Fibroblast of the aortic adventitia (primary cell): ENCODE measurements at places on chromosomes 1 and 21. TPM values are rescaled to one million over a fixed set of nuclear protein-coding genes. Genes with fewer than 3 reads are reported as not detected.

The MAP3K21 gene
- 0.18 and 0.25 TPM in 2 replicates for total RNA-seq

The CD5L gene
- total RNA-seq = not detected in 2 replicates

The CFAP141 gene
- not detected in 2 replicates for total RNA-seq

The RGS4 gene
- 255 and 538 TPM in 2 replicates for total RNA-seq

The SLC26A9 gene
- not detected in 2 replicates for total RNA-seq

The NBPF11 gene
- total RNA-seq = 4.2 and 7.7 TPM in 2 replicates

The AMY1A gene
- total RNA-seq = not detected in 2 replicates

The FCRL3 gene
- total RNA-seq = not detected in 2 replicates

The RIPK4 gene
- 0.45 TPM in 1 of 2 replicates, not detected in the other for total RNA-seq

The FAM167B gene
- total RNA-seq = 1.4 and 2.1 TPM in 2 replicates

- DNase-seq = no peak
Observed at GRCh38 chr21:46161633-46162592, 6.5 kb upstream of the FTCD start.

- no peak for DNase-seq
Observed at GRCh38 chr1:18572022-18572880, 58.4 kb upstream of the PAX7 start.

GRCh38 chr1:84946631-84947030 is 50.3 kb downstream of the MCOLN2 start:
- DNase-seq = peak; percentile 37

GRCh38 chr1:221947731-221948130 is 205.8 kb upstream of the DUSP10 start:
- no peak for DNase-seq

DNA sequence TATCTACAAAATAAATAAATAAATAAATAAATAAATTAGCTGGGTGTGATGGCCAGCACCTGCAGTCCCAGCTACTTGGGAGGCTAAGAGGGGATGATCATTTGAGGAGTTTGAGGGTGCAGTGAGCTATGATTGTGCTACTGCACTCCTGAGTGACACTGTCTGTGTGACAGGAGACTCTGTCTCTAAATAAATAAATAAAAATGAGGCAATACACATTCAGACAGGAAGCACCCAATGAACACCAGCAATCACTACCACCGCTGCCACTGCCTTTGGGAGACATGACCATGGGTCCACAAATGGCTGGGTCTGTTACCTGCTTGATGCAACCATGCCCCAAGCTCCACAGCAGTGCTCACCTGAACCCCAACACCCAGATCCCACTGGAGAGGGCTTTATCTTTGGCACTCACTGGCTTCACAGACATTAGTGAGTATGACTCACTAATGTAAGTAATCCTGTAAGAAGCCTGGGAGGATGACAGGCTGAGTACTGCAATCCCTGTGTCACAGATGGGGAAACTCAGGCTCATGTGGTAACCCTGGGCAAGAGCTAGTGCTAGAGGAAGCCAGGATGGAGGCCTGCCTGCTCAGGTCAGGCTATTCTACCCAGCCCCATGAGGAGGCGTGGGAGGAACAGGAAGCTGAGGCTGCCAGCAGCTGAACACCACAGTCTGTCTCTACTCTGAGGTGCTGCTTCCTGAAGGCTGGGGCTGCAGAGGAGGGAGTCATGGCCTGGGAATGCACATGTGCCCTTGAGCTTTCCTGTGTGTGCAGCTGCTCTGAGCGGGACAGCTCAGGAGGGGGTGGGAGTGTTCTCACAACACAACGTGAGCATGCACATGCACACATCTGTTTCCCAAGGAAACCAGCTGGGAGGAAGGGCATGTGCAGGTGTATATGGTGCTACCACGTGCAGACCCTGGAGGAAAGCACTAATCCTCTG is 43.0 kb downstream of the SLC9A1 start:
- peak; percentile 99 for DNase-seq

DNA sequence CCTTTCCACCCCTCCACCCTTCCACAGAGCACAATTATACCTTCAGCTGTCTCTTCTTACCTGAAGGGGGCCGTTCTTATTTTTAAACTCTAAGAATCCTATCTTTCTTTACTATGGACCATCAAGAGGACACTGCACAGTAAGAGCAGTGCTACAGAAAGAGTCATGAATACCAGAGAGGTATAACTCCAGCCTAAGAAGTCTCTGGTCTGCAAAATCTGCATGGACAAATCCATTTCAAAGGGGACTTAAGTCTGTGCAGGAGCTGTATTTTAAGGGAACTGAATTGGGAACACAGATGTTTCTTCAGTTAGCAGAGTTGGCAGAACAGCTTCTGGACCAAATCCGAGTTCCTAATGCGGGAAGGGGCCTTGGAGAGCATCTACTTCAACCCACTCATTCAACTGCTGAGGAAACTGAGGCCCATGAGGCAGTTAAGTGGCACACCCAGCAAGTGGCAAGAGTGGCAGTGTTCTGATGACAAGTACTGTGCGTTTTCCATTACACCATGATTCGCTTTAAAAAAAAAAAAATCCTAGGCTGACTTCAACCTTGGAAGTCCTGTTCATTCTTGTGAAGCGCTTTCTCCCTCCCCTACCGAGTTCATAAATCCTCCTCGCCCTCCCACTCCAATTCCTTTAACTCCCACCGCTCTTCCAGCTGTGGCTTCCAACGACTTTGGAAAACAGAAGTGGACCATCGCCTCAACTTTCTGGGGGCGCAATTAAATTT is 1.8 kb downstream of the PLPP3 start:
- DNase-seq = peak; percentile 53

GRCh38 chr1:48571303-48571987 is 99.4 kb upstream of the SPATA6 start:
- DNase-seq = no peak

DNA sequence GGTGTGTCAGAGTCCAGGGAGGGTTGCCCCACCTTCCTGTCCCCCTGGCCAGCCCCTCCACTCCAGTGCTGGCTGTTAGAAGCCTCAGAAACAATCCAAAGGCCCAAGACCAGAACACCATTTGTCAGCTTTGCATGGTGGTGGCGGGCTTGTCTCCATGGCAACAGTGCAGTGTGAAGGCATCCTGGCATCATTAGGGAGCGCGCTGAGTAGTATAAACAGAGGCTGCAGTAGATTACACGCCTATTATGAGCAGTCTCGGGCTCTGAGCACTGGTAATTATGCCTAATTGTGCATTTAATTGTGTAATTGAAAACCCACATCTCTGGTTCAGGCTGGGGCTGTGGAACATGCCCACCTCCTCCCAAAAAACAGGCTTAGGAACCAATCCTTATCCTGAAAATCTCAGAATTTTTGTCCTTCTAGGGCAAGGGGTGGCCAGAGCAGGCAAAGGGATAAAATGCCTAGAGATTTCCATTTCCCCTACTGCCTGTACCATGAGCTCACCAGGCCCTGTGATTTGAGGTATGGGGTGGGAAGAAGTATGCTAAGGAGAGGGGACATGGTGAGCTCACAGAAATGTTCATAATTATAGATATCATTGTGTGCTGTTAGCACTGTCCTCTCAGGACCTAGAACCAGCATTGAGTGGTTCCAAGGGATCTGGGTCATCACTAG is 11.7 kb downstream of the NKAIN1 start:
- no peak for DNase-seq

- peak; percentile 14 for DNase-seq
Observed at GRCh38 chr1:232143315-232143886, 486.5 kb downstream of the SIPA1L2 start.

DNA sequence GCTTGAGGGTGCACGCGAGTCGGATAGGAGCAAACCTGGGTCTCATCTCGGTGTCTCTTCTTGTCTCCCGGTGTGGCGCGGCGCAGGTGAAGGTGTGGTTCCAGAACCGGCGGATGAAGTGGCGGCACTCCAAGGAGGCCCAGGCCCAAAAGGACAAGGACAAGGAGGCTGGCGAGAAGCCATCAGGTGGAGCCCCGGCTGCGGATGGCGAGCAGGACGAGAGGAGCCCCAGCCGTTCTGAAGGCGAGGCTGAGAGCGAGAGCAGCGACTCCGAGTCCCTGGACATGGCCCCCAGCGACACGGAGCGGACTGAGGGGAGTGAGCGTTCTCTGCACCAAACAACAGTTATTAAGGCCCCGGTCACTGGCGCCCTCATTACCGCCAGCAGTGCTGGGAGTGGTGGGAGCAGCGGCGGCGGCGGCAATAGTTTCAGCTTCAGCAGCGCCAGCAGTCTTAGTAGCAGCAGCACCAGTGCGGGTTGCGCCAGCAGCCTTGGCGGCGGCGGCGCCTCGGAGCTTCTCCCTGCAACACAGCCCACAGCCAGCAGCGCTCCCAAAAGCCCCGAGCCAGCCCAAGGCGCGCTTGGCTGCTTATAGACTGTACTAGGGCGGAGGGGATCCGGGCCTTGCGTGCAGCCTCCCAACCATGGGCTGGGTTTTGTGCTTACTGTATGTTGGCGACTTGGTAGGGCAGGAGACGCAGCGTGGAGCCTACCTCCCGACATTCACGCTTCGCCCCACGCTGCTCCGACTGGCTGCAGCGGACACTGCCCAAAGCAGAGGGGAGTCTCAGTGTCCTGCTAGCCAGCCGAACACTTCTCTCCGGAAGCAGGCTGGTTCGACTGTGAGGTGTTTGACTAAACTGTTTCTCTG is 5.1 kb downstream of the HLX start:
- DNase-seq = peak; percentile 42

GRCh38 chr1:240878631-240879030 is 266.7 kb upstream of the GREM2 start:
- DNase-seq = peak; percentile 7

GRCh38 chr1:112444269-112444668 is 48.3 kb downstream of the CTTNBP2NL start:
- peak; percentile 46 for DNase-seq

- no peak for DNase-seq
Observed at GRCh38 chr1:199399996-199400724, 627.4 kb upstream of the NR5A2 start.

DNA sequence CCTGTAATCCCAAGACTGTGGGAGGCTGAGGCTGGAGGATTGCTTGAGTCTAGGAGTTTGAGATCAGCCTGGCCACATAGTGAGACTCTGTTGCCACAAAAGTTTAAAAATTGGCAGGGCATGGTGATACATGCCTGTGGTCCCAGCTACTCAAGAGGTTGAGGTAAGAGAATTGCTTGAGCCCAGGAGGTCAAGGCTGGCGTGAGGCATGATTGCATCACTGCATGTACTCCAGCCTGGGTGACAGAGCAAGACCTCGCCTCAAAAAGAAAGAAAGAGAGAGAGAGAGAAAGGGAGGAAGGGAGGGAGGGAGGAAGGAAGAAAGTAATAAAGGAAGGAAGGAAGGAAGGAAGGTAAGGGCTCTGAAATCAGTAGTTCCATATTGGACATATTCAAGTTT is 25.0 kb downstream of the GLUL start:
- no peak for DNase-seq

DNA sequence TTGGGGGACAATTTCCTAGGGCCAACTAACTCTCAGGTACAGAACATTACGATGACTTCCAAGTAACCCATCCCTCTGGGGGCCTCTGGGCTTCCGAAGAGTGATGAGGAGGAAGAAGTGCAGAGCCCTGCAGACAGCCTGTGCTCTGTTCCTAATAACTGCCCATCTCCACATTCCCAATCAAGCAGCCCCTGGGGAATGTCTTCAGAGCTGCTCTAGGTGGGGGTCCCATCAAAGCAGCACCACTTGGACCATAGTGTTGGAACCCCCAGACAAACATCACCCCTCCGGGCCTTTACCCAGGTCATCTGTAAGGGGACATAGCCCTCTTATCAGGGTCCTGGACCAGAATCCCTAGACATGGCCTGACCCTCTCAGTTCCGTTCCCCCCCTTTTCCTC is 357.3 kb downstream of the NPHP4 start:
- no peak for DNase-seq

DNA sequence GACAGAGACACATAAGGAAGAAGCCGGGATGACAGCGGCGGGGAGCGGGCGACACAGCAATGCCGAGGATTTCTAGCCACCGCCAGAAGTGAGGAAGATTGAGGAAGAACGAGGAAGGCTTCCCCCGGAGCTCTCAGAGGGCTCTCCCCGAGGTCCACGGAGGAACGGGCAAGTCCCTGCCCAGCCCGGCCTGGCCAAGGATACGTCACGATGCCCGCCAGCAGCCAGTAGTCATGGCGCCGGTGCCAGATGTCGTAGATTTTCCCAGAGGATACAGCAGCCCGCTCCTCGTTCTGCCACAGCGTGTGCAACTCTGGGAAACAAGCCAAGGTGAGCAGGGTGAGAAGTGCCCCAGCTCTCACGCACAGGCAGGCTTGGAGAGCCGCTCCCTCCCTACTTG is 65.9 kb downstream of the KCNAB2 start:
- no peak for DNase-seq

GRCh38 chr21:25107708-25108107 is 499.6 kb downstream of the MRPL39 start:
- DNase-seq = peak; percentile 79

DNA sequence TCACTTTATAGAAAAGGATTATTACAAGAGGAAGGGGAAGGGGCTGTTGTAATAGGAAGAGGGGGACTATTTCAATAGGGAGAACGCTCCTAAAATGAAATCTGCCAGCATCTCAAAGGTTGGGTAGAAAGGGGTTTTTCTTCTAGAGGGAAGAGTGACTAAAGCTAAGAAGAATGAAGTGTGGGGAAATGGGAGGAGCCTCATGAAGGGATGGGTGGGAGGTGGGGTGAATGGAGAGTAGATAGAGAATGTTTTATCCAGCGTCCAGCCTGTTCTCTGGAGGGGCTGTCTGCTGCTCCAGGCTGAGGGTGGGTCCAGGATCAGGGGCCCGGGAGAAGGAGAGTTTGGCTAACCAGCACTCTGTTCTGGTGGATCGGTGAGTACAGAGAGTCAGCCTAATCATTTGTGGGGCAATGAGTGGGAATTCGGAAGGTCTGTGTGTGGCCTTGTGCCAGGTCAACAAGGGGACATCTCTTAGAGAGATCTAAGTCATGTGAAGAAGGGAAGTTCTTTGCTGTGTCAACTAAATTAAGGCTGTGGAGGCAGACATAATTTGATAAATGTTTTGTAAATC is 25.2 kb downstream of the VN1R5 start:
- no peak for DNase-seq

DNA sequence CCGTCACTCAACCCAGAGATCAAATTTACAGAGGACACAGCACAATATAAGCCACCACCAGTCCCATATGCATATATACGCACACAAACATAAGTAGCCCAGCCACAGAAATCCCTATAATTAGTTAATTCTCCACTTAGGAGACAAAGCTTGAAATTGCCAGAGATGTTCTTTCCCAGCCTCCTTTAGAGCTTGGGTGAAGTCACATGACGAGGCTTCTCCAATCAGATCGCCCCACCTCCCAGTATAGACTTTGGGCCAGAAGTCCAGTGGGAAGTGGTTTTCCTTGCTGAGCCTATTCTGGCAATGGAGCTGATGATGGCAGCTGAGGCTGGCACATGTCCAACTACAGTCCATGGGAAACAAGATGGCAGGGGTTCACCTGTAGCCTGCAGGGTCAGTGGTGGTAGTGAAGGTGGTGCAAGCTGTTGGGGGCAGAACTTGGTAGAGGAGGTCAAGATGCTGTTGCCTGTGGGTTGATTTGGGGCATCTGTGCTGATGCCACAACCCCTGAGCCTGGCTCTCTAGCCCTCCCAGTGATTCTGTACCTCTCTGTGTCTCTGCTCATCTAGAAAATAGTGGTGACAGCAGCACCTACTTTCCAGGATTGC is 535.9 kb downstream of the MATN1 start:
- DNase-seq = no peak
